ENCODE measurements at places on chromosomes 6 and 20.

DNA sequence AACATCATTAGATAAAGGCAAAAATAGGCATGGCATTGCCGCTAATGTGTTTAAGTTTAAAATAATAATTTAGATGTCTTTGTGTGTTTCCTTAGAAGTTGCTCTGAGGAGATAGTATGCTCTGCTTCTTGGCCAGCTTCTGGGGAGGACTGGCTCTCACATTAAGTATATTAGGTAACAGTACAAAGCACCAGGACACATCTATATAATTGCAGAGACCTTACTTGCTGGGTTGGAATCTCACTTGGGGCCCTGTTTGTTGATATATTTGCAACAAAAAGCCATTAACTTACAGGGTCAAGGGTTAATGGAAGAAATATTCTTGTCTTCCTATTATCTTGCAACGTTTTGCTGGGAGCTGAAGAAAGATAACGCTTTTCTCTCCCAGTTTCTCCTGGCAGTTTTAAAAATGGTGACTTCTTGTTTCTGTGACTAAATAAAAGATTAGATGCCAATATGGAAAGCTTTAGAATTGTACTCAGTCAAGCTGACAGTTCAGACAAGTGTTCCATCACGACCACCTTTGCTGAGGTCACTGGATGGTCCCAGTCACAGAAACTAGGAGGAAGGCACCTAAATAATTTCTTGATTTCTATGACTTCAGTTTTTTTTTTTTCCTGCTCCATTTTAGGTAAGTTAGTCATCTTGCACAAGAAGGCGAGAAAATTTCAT is 462.3 kb upstream of the FLRT3 start:
- no peak for DNase-seq

GRCh38 chr6:43467752-43468151 is 9.6 kb upstream of the TJAP1 start:
- no peak for DNase-seq

GRCh38 chr20:24970030-24970553 is 21.0 kb downstream of the CST7 start:
- DNase-seq, result no peak

GRCh38 chr6:42498473-42499128 is 46.9 kb upstream of the TRERF1 start:
- DNase-seq, result peak; percentile 27

DNA sequence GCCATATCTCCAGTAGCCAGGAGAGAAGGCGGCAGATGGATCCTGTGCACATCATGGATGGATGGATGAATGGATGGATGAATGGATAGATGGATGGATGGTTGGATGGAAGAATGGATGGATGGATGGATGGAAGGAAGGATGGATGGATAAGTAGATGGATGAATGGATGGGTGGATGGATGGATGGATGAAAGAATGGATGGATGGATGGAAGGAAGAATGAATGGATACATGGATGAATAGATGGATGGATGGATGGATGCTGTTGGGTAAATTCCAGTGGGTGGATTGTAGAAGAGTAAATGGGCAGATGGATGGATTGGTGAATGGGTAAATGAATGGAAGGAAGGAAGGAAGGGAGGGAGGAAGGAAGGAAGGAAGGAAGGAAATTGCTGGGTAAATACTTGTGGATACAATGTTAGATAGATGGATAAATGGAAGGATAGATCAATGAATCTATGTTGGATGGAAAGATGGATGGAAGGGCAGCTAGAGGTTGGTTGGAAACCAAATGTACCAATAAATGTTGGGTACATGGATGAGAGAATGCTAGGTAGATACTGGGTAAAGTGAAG is 19.5 kb downstream of the PTGIS start:
- no peak for DNase-seq

- DNase-seq, result no peak
These were observed 55.4 kb downstream of the RAB44 start for GRCh38 chr6:36752886-36753506.

DNA sequence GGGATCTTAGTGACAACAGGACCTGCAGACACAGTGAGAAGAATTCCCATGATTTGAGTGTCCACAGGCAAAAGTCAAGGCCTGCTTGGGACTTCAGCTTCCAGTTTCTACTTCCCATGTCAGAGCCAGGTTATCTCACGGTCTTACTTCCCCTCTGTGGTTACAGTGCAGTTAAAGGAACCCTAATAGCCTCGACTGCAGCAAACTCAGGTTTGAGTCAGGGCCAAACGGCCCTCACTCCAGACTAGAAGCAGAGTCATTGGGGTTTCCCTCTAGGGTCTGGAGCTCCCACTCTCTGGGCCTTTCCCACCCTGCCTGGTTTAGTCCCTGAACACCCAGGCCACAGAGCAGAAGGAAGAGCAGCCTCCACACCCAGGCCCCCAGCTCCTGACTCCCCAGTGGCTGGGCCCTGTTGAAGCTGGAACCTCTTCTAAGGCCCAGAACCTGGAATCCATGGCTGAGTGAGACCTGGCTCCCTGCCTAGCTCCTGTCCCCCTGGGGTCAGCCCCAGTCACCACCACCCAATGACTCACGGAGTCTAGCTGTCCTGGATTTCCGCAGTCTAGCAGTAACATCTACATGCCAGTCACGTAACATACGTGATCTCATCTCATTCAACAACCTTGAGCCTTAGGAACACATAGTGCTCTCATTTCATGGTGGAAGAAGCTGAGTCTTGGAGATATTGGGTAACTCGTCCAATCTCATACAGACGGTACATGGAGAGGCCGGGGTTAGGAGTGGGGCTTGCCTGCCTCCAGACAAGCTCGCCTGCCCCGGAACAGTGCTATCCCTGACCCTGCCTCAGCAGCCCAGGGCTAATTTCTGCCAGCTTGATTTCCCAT is 9.2 kb upstream of the GHRH start:
- DNase-seq, result no peak

DNA sequence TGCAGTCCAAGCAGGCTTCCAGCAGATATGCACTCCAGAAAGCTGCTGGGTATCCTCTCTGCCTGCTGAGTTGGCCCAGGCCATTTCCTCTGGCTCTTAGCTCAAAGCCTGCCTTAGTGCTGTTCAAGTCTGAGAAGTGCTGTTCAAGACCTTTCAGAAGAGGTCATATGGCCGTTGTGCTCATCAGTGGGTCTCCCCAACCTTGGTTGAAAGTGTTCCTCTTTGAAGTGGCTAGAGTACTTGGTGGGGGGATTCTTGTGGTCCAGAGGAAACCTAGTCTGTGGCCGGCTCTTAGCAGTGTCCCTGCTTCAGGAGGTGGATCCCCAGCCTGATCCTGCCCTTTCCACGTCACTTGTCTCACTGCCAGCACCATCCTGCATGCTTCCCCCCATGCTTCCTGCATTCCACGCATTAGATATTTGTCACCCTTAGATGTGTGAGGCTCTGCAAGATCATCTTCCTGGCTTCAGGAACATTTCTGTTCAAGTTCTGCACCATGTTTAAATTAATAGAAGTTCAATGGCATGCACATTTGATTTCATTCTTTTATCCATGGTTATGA is 105.0 kb downstream of the FIG4 start:
- no peak for DNase-seq

- no peak for DNase-seq
These were observed 88.6 kb downstream of the OPRM1 start for GRCh38 chr6:154127657-154128056.

GRCh38 chr6:169028343-169028742 is 225.3 kb downstream of the THBS2 start:
- no peak for DNase-seq

DNA sequence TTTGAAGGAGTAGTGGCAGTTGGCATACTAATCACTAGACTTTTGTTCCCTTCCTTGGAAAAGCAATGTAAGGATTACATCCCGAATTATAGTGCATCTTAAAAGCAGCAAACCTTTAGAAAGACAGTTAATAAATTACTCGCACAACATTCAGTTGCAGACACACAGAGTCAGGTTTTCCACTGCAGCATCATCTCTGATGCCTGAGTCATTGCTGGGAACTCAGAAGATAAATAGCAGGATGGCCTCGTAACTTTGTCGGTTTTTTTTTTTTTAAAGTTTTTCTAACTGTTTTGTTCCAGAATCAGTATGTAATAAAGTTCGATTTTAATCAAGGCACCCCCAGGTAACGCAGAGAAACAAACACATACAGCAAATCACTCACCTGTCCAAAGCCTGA is 34.3 kb downstream of the GJA10 start:
- DNase-seq, result no peak

DNA sequence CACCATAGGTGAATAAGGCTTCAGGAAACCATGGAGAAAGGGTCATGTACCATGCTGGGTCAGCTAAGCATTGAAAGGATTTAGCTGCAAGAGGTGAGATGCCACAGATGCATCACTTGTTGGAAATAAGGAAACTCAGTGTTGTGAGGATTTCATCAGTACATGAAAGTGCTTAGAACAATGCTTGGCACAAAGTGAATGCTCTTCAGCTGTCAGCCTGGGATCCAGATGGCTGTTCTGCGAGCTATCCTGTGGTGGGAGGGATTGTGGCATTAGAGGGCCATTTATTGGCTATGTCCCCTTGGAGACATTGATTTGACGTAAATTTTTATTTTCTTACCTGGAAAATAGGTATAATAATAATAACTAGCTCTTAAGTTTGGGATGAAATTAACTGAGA is 53.0 kb downstream of the ELOVL2 start:
- DNase-seq, result no peak

- DNase-seq, result no peak
These were observed 165.5 kb upstream of the OPRM1 start for GRCh38 chr6:153873541-153873940.

GRCh38 chr6:8180327-8181159 is 78.2 kb upstream of the EEF1E1 start:
- DNase-seq, result no peak

- no peak for DNase-seq
These were observed 19.2 kb upstream of the ZSCAN16 start for GRCh38 chr6:28105245-28105639.

GRCh38 chr20:41185013-41185757 is 47.8 kb downstream of the PLCG1 start:
- no peak for DNase-seq

DNA sequence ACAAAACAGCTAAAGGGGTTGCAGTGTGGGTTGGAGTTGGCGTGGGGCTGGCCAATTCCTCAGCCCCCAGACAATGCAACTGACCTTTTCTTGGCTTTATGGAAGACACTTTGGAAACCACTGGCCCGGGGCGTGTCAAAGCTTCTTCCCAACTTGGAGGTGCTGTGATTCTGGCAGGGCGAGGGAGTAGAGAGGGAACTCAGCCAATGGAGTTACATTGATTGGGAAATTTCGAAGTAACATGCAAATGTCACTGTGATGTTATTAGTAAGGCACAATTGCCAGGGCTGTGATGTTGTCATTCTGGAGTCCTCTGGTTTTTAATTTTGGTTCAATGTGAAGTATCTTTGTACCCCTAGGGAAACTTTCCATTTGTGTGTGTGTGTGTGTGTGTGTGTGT is 41.5 kb upstream of the EPB41L1 start:
- DNase-seq, result no peak

DNA sequence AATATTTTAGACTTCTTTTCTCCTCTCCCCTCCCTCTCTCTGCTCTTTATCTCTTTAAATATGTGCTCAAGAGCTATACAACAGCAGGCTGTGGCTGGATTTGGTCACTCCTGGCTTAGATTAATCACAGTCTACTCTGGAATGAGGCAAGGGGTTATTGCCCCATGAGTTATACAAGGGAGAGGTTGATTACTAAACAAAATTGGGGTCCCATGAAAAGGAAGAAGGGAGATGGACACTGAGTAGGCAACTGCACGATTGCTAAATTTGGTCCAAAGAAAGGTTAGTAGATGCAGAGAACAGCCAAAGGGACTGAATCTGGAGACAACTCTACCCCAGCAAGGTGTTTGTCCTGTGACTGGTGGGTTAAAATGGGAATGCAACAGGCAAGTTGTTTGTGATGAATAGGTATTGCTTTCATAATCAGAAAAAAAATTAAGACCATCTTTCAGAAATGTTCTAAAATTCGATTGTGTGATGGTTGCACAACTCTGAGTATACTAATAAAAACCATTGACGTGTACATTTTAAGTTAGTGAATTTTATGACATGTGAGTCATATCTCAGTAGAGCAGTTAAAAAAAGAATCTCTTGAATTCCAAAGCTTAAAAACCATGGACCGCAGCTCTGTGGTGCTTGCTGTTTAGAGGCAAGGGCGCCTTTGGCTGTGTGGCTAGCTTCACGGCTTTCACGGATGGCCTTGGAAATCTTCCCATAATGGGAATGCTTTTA is 57.1 kb downstream of the KIZ start:
- no peak for DNase-seq

- DNase-seq, result peak; percentile 50
These were observed 94.3 kb downstream of the JPH2 start for GRCh38 chr20:44092551-44093248.

DNA sequence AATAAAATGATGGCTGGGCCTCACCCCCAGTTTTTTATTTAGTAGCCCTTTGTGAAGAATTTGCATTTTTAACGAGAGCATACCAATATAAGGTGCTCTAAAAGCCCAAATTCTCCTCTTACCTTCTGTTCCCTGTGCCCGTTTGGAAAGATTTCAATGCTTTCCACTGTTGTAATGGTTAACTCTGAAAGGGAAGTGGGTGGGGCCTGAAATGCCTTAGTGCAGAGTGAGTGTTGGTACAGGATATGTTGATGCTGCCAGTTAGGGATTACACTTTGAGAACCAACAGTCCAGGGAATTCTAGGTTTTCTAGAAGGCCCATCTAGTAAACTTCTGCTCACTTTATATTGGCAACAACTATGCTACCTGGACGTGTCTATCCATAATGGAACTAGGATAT is 562.7 kb upstream of the NRSN1 start:
- DNase-seq, result no peak

GRCh38 chr6:40997234-40997957 is 41.6 kb downstream of the UNC5CL start:
- no peak for DNase-seq

- no peak for DNase-seq
These were observed 31.7 kb downstream of the IL20RA start for GRCh38 chr6:137013031-137013430.

- no peak for DNase-seq
These were observed 62.1 kb downstream of the TBXT start for GRCh38 chr6:166105341-166106075.

DNA sequence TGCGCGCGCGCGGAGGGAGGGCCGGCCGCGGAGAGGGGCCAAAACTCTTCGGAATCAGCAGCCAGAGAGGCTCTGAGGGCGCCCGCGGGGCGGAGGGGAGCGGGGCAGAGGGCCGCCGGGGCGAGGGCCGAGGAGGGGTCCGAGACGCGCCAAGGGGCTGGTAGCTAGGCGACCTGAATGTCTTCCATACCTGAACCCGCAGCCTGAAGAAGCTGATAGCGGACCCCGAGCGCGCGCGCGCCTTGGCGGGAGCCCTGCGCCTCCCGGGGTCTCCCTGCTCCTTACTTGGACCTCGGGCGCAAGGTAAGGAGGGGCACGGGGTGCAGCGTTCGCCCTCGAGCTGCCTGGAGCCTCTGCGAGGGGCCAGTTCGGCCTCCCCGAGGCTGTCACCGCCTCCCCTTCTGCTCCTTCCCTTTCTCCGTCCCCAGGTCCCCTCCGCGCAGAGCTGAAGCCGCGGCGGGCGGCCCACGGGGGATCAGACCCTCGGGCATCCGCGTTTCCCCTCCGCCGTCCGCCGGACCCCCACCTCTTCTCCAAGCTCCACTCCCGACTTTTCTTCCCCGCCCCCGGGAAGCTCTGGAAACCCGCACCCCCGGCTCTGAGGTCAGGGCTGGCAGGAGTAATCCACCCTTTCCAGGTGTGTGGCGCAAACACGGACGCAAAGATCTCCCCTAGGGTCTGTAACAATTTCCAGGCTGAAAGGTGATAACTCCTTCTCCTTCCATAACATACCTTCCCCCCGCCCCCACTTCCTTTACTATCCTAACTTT is 13.1 kb upstream of the DEK start:
- no peak for DNase-seq

Measured in NCI-H510A (cell line).